Pericardium fibroblast (primary cell): ENCODE measurements at places on chromosomes 7 and 10. TPM values are rescaled to one million over a fixed set of nuclear protein-coding genes. Genes with fewer than 3 reads are reported as not detected.

The SPDYE11 gene
- total RNA-seq = not detected in 2 replicates

The DKK1 gene
- total RNA-seq = 51.4 and 95.7 TPM in 2 replicates

The TEX36 gene
- not detected in 2 replicates for total RNA-seq

The MACC1 gene
- total RNA-seq = under 0.01 and 0.09 TPM in 2 replicates

The GDI2 gene
- 273 and 308 TPM in 2 replicates for total RNA-seq

The C7orf33 gene
- not detected in 2 replicates for total RNA-seq
